ENCODE measurements at places on chromosomes 2 and 18.

DNA sequence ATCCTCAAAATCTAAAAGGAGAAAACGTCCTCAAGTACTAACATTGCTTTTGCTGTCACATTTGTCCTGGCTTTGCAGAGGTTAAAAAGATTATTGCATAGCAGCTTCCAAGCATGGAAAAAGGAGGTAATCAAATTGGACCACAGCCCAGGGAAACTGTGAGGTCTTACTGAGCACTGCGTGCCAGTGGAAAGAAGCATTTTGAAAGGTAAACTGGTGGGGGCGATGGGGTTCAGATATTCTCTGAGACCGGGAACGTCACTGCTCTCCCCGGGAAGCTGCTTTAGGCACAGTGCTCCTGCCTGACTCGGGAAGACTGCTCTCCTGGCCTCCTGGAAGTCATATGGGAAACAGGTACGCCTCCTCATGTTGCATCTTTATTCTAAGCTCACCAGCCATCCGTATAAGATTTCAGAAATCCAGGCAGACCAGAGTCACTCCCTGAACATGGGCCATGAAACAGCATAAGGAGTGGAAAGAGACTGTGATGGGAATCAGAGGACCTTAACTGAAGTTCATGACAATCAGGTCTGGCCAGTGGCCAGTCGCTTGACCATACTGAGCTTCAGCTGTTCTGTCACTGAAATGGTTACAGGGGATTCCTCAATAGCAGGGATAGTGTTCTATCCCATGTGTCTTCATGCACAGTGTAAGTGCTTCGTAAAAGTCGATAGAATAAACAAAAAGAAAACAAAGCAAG is 284.1 kb downstream of the TRIB2 start:
- no peak for DNase-seq

DNA sequence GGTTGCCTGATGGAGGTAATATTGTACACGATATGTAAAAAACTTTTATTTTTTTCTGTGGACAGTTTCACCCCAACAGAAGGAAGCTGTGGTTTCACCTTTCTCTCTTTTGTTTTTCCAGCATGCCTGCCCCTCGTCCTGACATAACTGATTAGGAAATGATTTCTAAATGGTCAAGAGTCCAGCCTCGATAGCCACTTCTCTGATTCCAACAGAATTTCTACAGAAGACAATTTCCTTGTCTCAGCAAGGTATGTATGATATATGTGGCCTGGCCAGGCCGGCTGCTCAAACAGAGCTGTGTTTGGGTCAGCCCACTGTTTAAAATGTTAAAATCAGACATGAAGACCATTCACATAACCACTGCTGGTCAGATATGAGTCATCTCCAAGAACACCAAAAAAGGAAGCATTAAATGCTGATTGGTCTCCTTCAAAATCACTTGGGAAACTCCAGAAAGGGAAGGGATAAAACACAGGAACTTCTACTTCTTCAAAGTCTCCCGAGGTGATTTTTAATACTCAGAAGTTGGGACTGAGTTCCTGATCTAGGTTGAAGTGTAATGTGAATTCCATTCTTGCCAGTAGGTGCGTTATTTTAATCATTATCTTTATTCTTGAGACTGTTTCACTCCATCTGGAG is 22.3 kb downstream of the ATP8B1 start:
- no peak for DNase-seq

DNA sequence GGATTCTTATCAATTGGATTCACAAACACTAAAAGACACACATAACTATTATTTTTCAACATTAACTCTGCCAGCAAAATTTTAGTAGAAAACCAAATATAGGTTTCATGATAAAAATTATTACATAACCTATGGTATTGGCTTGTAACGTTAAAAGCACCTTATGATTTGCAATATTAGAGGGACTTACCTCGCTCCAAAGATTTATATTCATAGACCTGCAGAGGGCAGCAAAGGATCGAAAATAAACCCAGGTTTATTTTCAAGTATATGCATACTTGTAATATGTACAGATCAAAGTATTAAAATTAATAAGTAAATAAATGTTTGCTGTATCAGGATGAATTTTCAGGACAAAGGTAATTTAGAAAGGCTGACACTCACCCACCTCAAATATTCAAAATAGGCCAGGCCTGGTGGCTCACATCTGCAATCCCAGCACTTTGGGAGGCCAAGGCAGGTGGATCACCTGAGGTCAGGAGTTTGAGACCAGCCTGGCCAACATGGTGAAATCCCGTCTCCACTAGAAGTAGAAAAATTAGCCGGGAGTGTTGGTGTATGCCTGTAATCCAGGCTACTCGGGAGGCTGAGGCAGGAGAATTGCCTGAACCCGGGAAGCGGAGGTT is 45.3 kb downstream of the LRPPRC start:
- DNase-seq = no peak

DNA sequence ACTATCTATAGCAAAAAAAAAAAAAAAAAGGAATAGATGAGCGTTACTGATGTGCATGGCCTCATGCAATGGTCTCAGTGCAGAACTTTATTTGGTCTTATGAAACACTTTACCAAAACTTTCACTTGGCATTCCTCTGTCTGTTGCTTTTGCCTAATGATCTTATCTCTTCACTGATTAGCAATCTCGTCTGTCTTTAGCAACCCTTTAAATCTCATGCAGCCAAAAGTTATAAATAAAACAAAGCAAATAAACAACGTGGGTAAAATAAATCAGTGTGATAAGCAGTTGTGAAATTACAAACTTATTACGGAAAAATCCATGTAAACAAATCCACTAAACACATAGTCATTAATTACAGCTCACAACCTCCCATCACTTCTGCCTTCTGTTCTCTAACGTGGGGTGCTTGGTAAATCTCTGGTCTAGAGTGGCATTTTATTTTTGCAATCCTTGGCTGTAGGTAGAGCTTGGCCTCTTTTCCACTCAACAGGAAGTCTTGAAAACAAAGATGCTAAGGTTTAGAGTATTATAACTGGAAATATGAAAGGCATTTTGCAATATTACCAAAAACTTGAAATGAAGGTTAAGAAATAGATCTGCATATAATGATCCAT is 288.0 kb downstream of the AFF3 start:
- DNase-seq = no peak

GRCh38 chr2:156944871-156945270 is 312.6 kb upstream of the GALNT5 start:
- DNase-seq = no peak

GRCh38 chr2:24903161-24904103 is 16.6 kb downstream of the ADCY3 start:
- DNase-seq = no peak

DNA sequence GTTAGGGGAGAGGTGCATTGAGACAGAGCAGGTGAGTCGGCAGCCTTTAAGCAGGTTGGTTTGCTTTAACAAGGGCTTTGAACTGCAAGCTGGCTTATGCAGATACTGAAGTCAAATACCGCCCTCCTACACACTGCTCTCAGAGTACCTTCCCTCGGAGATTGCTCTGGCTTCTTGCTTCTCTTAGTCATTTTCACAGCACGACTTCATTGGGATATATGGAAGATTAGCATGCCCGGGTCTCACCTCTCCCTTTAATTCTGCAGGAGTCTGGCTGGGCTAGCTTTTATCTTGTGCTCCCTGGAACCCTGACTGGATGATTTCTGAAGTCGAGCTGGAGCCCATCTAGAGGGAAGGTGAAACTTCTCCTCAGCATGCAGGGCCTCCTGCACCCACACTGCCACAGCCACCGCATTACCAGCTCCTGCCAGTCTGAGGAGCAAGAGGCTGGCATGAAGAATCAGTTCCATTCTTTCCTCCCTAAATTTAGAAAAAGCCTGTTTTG is 395.5 kb upstream of the HNRNPA3 start:
- no peak for DNase-seq

DNA sequence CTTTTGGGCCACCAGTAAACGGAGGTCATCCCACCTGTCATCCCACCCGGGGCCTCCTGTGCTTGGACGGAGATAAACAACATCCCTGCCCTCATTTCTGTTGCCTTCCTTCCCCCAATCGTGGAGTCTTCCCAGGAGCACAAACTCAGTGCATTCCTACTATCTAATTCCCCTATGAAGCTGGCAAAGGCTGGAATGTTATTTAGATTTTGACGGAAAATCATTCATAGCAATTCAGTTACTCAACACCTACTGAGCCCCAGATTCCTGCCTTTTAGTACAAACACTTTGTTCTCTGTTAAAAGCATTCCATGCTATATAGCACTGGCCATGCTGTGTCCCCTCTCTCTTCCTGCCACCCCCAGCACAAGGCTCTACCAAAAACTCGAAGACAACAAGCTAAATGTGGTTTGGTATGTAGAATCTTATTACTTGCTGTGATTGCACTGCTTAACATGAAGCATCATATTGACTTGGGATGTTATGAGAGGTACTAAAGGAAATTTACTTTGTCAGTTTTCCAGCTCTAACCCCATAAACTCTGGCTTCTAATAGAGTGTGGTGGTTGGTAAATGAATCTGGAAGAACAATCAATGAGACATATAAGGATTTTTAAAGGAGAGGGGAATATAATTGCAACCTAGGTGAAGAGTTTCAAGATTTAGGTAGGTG is 32.3 kb upstream of the IMPA2 start:
- DNase-seq = no peak

- DNase-seq = no peak
Observed at GRCh38 chr2:40034198-40034597, 255.1 kb upstream of the THUMPD2 start.

DNA sequence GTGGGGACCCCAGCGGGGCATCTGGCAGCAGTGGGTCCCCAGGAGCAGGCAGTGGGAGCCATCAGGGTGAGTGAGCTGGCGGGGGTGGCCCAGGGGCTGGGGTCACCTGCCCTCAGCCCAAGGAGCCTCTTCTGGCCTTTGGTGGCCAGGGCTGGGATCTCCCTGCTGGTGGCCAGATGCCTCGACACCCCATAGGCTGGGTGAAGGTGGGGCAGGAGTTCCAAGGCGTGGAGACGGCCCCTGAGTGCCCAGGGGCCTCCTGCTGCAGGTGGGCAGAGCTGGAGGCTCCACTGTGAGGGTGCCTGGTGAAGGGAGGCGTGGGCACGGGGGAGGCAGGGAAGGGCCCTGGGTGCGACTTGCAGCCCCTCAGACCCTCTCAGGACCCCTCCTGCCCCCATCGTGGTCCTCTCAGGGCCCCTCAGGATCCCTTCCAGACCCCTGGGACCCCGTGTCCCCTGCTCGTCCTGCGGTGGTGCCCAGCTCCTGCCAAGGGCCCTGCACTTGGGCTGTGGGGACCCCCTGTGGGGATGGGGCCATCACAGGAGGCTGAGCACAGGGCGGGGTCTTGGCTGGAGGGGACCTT is 5.0 kb upstream of the GPR35 start:
- DNase-seq = no peak

DNA sequence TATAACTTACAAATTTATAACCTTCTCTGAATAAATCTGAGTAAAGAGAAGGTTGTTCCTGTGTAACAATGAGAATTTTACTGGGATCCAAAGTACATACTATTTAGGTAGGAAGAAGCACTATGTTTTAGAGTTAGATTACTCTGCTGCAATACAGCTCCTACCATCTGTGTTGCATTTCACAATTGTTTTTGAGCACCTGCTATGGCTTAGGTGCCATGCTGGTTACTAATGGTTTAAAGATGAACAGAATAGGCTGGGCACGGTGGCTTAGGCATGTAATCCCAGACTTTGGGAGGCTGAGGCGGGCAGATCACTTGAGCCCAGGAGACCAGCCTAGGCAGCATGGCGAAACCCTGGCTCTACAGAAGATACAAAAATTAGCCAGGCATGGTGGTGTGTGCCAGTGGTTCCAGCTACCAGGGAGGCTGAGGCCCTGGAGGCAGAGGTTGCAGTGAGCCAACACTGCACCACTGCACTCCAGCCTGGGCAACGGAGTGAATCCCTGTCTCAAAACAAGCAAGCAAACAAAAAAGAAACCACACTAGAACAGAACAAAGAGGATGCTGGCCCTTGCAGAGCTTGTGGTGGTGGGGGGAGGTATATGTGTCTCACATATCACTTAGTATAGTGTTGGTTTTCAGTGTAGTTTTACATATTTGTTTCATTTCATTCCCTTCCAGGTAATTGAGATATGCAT is 56.7 kb downstream of the SPTBN1 start:
- no peak for DNase-seq

- no peak for DNase-seq
Observed at GRCh38 chr18:40179729-40180461, 1775.1 kb upstream of the PIK3C3 start.

- no peak for DNase-seq
Observed at GRCh38 chr18:64791236-64791635, 642.3 kb upstream of the LINC00305 start.

DNA sequence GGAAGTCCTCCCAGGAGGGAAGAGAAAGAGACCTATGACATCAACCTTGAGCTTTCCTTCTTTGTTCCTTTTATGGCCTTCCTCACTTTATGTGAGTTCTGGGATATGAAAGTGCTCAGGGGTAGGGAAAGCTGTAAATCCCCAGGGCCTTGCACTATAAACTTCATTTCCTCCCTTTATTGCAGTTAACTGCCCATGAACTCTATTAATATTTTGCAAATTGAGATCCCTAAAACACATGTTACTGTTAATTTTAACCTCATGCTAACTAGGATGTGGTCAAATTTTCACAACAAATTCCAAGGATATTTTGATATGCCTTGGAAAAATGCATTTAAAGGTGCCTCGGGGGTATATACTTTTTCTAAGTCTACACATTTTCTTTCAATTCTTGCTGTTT is 359.9 kb downstream of the OSR1 start:
- DNase-seq = no peak

GRCh38 chr2:182420669-182421068 is 6.2 kb downstream of the PDE1A start:
- no peak for DNase-seq

GRCh38 chr2:149473521-149473920 is 114.1 kb downstream of the MMADHC start:
- no peak for DNase-seq

DNA sequence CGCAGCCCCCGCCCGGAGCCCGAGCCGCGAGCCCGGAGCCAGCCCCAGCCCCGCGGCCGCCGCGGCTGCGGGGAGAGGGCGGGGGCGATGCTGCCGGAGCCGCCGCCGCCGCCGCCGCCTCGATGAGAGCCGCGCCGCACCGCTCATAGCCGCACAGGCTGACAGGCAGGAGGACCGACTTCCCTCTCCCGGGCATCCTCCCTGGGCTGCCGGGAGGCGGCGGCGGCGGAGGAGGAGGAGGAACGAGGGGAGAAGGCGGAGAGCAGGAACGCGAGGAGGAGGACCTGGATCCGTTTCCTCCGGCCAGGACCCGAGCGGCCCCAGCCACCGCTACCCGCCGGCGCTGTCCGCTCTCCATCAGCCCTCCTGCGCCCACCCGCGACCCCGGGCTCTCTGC is 370 bp downstream of the KLHL29 start:
- peak; percentile 45 for DNase-seq

- no peak for DNase-seq
Observed at GRCh38 chr2:160977376-160977775, 182.9 kb upstream of the TANK start.

- no peak for DNase-seq
Observed at GRCh38 chr2:43764086-43764705, 9.6 kb upstream of the DYNC2LI1 start.

DNA sequence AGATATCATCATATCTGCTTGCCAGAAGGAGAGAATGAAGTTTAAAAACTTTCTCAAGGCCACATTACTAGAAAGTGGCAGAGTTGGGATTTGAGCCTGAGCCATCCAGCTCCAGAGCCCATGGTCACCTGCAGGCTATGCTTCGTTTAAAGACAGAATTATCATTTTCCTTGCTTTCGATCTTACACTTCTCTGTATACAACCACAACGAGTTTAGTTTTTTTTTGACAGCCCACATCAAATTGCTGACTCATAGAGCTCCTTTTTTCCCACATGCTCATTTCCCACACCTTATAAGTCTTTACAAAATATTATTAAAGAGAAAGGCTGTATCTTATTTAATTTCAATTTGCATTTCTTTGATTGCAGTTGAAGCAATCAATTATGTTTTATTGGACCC is 6.5 kb downstream of the PLEK start:
- DNase-seq = no peak

Data from hippocampal formation (tissue), 2 donors.